NCI-H748 treated with DMSO at 0.1 percent for 48 hours (cell line): ENCODE measurements at places on chromosomes 2 and 18.
A peak's percentile ranks its signal among the peaks of the same experiment; 100 is the strongest.

GRCh38 chr2:219684721-219685689 lies 57.6 kb downstream of the SLC4A3 start:
- peak; percentile 82 for DNase-seq

- DNase-seq: no peak
These were observed 17.7 kb upstream of the SP3 start for GRCh38 chr2:173982918-173983317.

GRCh38 chr2:105309147-105309545 lies 20.4 kb downstream of the TGFBRAP1 start:
- no peak for DNase-seq

DNA sequence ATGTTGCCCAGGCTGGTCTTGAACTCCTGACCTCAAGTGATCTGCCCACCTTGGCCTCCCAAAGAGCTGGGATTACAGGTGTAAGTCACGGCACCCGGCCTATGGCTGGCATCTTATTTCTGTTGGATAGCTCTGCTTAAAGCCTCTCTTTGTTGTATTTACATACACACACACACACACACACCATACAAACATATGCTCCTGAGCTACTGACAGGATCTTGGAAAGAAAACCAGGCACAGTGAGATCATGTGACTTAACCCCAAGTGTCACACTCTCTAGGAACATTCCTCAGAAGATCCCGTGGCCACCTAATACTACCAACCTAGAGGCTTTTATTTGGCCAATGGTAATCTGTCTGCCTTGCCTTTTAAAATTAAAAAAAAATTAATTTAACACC lies 85.1 kb upstream of the HAAO start:
- no peak for DNase-seq

GRCh38 chr18:46484971-46485370 lies 172.0 kb downstream of the LOXHD1 start:
- no peak for DNase-seq

- DNase-seq: no peak
These were observed 963 bp downstream of the ERFE start for GRCh38 chr2:238159661-238160205.

DNA sequence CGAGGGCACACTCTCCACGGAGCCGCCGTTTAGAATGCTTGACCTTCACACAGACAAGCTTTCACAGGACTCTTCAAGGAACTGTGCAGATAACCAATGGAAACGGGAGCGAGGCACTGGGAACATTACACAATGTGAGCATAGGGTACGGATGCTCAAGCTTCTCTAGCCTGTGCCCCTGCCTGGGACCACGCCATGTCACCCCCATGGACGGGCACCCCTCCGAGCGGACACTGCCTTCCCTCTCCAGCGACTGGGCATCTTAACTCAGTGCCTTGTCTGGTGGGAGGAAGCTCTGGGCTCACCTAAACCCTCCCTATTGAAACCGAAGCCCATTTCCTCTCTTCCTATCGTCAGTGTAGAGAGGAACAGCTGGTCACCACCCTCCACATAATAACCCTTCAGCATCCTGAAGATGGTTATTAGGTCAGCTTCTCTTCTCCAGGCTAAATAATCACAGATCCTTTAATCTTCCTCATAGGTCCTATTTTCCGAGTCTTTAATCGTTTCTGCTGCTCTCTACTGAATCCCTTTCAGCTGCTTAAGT lies 626.7 kb downstream of the GALR1 start:
- no peak for DNase-seq

GRCh38 chr18:25136416-25137196 lies 215.4 kb downstream of the ZNF521 start:
- no peak for DNase-seq

GRCh38 chr2:191180713-191181112 lies 29.9 kb upstream of the STAT4 start:
- no peak for DNase-seq

GRCh38 chr2:157325786-157326185 lies at the start of gene ERMN:
Gene ERMN (minus strand): TSS chr2:157325824. CDS start chr2:157325642, 182 bp downstream.
- DNase-seq: no peak

- DNase-seq: no peak
These were observed 88.1 kb downstream of the TTC27 start for GRCh38 chr2:32715981-32716380.

GRCh38 chr2:241680827-241681599 lies 5.6 kb downstream of the DTYMK start:
- DNase-seq: no peak

DNA sequence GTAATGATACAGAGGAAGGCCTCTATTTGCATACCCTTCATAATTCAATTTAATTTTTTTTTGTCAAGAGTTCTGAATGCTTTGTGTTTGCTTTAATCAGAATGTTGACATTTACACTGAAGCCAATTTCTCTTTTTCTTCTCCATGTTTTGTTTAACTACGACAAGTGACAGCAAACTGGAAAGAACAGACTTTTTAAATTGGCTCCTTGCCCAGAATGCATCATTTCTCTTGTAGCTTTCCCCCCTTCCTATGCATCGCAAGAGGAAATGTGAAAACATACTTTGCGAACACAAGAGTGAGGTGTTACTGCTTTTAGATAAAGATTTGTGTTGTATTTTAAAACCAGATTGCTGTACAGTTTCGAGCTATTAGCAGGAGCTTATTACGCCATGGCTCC lies 955.2 kb upstream of the CELF4 start:
- peak; percentile 97 for DNase-seq

- no peak for DNase-seq
These were observed 29.7 kb downstream of the MGAT4A start for GRCh38 chr2:98701230-98701629.

DNA sequence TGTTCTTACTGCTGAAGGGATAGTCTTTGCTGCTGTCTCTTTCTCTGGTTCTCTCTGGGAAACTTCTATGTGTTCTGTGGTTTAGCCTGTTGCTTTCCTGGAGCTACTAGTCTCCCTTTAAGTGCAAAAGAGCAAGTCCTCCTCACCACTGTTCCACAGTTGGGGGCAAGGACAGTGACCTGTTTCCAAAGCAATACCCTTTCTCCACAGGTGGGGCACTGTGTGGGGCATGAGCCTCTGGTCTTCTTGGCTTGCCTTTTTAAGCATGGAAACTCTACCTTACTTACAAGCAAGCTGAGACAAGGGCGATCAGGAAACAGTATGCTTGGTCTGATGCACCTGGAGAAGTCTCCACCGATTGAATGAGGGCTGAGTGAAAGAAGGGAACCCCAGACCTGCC lies 156.7 kb downstream of the CPS1 start:
- DNase-seq: no peak
